Effector CD4-positive, alpha-beta T cell (primary cell): ENCODE measurements at places on chromosomes 2 and 18.

DNA sequence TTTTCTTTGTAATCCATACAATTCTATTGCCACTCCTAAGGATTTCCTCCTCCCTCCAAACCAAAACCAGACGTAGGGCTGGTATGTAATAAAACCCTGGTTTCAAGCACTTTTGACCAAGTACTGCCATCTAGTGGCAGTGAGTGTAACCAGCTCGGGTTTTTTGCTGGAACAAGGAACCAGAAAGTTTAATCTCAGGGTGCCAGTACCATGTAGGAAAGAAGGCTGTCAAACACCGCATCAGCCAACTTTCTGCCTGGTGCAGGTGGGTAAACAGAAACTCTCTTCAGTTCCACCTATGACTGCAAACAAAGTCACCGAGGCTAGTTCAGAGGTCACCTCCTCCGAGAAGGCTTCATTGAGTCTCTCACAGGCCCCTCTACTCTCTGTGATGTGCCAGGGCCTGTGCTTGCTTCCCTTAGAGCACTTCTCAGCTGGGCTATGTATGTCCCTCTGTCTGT, 10.2 kb upstream of the THNSL2 start:
- DNase-seq = peak; percentile 34

DNA sequence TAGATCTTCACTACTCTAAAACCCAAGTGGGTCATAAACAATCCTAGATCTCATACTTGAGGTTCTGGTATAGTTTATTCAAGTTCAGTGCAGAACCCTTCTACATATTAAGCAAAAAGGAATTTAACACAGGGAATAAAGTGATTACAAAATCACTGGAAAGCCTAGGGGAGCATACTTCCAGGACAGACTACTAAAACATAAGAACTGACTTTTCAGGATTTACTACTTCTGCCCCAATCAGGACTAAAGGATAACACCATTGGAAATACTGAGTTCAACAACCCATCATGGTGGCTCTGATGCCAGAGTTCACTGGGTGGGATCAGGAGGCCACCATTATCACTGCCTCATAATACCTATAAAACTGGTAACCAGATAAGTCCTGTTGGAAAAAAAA, 123.6 kb downstream of the DNAH7 start:
- DNase-seq = no peak

DNA sequence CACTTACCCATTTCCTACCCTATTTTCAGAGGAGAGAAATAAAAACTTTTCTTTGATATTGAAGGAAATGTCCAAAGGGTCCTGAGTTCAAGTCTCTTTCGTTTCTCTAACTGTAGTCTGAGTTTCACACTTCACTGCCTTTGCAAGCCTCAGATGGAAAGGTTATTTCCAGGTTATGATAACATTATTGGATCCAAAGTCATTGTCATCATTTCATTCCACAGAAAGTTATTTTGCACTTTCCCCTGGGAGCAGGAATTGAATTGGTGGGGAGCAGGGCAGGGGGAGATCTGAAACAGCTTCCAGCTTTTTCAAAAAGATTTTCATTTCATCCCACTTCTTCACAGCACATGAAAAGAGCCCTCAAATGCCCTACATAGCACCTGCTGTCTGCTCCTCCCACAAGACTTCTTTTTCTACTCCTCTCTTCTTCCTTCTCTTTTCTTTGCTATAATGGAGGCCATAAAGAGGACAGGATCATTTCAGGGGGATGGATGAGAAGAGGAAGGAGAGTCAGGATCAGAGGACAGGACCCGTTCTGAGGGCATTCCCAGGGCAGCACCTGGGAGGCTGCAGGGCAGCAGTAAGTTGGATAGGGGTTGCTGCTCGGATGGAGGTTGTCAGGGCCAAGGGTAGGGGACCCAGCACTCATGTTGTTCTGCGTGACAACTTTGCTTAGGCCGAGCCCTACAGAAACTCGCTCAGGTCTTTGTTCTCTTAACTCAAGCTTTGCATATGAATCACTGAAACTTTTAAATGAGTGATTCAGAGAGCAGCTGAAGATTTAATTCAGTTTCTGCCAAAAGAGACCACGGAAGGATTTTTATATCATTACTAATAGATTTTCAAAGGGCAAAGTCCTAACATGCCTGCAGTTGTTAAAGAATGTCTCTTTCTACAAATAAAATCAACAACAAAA, 11.4 kb upstream of the GALNT5 start:
- no peak for DNase-seq

GRCh38 chr2:73418343-73418742, 32.7 kb downstream of the ALMS1 start:
- DNase-seq = no peak

DNA sequence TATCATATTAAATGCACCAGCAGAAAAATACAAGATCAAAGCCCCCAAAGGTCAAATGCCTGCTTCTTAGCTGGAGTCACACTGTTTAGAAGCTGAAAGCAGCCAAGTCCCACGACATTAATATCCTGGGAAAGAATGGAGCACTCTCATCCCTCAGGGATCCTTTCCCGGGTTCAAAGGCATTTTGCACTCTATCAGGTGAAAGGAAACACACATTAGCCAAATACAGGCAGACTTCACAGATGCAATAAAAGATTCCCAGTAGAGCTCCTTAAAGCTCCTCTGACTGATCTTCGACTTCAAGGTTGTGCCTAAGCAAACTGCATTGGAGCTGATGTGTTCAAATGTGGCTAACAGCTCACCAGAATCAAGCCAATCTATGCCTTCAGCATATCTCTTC, 158.4 kb downstream of the RNF152 start:
- no peak for DNase-seq

GRCh38 chr2:66805016-66805865, 370.3 kb downstream of the MEIS1 start:
- DNase-seq = no peak

DNA sequence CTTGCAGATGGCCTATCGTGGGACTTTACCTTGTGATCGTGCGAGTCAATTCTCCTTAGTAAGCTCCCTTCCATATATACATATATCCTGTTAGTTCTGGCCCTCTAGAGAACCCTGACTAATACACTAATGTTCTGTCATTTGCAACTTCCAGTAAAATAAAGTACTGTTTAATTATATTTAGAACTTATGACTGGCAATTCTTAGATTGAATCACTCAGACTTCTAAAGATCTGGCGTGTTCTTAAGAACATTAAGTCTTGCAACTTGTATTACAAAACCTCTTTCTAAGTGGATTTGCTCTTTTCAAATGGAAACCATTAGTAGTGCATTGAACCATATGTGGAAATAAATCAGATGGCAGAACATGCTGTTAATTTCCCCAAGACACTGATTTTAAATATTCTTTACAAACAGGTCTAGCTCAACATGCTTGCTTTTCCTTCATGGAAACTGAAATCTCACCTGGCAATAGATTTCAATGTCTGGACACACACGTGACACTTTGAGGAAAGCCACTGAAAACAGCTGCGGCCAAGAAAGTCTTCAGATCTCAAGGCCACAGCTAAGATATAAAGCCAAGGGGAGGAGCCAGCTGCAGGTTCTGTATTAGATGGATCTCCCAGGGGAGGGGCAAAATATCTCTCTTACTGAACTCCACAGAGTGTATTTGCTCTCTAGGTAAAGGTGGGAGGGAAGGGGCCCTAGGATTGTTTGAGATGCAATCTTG, 50.6 kb downstream of the PMAIP1 start:
- no peak for DNase-seq

- no peak for DNase-seq
Measured at GRCh38 chr18:76496194-76496890, 1.3 kb upstream of the ZNF516 start.

DNA sequence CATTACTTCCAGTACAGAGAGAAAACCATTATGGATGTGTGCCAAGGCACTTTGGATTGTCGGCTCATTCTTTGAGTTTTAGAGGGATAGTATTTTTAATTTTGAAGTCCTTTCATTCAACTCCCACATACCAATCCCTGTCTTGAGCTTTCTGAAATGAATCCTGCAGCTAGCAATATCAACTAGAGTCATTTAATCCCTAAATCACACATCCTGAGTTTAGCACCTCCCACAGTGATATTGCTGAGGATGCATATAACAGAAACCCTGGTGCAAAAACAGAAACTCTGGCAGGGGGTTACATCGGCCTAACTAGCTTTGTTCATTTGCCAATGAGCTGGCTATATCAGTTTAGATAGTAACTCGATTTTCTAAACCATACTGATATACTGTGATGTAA, 427.3 kb downstream of the LRP1B start:
- DNase-seq = no peak

- peak; percentile 23 for DNase-seq
Measured at GRCh38 chr2:33598561-33599174, 431 bp downstream of the FAM98A start.

GRCh38 chr2:220065581-220065980, 438.2 kb downstream of the SLC4A3 start:
- no peak for DNase-seq

GRCh38 chr2:235563056-235563910, 69.4 kb downstream of the AGAP1 start:
- no peak for DNase-seq

DNA sequence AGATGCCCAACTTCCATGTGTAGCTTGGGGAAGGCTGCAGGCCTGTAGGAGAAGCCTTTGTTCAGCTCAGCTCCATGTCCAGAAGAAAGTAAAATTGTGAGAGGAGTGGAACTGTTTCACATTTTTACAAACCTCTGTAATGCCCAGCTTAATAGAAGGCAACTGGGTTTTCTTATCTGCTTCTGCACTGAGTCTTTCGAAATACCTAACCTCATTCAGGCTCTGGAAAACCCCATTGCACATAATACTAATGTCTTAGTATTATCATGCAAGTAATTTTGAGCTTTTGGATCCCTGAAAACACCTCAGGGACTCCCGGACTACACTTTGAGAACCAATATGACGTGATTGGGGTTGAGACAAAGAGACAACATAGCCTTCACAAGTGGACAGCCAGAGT, 5.8 kb downstream of the SMIM21 start:
- DNase-seq = no peak

GRCh38 chr18:70414315-70414900, 125.6 kb downstream of the SOCS6 start:
- no peak for DNase-seq

GRCh38 chr2:231399853-231400680, 4.6 kb downstream of the B3GNT7 start:
- DNase-seq = no peak

- DNase-seq = no peak
Measured at GRCh38 chr18:78659748-78660147, 319.9 kb upstream of the SALL3 start.
